NCI-H524 treated with DMSO at 0.1 percent for 48 hours (cell line): ENCODE measurements at places on chromosomes 3 and 15.

DNA sequence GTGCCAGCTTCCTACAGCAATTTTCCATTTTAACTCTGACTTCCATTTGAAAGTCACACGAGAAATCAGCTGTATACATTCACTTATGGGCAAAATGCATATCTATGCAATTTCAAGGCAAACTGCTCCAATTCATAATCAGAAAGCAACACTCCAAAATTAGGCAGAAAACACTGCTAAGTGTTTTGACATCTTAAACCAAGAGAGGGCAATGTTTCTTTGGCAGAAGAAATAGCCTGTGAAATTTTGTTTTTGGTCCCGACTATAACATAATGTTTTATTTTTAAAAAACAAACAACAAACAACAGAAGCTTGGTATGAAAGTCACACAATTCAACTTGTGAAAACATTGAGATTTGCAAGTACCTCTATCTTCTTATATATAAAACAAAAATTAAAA lies 42.6 kb downstream of the GOLIM4 start:
- no peak for DNase-seq

DNA sequence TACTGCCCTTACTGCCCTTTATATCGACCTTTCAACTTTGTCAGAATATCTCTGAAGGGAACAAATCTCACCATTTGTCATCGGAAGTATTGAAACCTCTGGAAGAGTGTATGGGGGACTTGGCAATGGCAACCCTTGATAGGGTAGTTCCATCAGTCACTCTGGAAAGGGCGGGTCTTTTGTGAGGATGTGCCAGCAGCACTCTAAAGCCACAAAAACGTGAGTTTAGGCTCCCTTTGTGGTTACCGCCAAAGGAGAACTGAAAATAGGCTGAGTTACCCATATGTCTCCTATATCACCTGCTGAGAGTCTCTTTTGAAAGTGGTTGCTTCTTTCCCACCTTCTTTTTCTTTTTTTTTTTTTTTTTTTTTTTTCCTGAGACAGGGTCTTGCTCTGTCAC lies 296.8 kb upstream of the CHRM5 start:
- DNase-seq: no peak

DNA sequence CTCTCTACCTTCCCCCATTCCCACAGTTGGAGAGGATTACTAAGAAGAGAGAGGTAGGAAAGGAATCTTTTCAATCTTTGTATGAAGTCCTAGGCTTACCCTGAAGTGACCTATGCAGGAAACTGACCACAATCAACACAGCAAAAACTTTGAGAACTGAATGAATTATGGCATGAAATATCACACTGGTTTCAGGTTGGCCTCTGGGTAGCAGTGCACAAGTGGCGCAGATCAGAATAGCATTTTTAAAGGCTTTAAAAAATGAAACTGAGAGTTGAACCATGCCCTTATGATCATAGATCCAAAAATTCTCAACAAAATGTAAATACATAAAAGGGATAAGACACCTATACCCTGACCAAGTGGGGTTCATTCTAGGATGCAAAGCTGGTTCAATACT lies 198.9 kb downstream of the CPNE4 start:
- DNase-seq: no peak

- peak; percentile 37 for DNase-seq
These were observed 31.1 kb downstream of the CYFIP1 start for GRCh38 chr15:22949074-22949547.

GRCh38 chr15:61184431-61184830 lies 44.7 kb downstream of the RORA start:
- DNase-seq: no peak

DNA sequence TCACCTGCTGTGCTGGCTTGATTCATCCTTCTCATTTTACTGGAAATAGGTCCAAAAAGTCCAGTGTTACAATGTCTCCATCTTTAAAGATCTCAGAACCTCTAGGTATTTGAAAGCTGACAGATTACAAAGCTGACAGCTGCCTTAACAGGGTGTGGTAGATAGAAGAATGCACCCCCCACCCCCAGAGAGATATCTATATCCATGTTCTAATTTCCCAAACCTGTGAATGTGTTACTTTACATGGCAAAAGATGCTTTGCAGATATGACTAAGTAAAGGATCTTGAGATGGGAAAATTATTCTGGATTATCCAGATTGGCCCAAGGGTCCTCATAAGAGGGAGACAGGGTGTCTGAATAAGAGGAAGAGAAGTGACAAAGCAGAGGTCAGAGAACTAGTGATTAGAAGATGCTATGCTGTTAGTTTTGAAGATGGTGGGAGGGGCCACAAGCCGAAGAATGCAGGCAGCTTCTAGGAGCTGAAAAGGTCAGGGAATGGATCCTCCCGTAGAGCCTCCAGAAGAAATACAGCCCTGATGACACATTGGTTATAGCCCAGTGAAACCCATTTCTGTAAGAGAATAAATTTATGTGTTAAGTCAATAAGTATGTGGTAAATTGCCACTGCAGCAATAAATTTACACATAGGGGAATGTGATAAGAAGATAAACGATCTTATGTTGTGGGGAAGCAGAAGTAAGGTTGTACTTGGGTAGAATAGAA lies 21.5 kb upstream of the FSTL1 start:
- DNase-seq: no peak

DNA sequence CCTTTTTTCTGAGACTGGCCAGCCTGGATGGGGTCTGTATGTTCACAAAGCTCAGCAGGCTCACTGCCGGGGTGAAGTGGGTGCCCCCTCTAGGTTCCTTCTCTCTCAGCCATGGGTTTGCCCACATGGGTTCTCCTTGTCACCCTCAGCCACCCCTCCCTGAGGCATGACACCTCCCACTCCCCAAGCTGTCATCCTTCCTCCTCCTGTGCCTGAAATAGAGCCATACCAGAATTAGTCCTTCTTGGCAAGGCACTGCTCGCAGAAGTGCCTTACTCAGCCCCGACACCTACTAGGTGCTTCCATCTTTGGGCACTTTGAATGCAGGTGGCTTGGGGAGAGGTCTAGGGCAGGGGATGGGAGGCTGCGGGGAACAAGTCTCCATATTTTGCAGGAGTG lies 62.9 kb upstream of the SEC13 start:
- no peak for DNase-seq

DNA sequence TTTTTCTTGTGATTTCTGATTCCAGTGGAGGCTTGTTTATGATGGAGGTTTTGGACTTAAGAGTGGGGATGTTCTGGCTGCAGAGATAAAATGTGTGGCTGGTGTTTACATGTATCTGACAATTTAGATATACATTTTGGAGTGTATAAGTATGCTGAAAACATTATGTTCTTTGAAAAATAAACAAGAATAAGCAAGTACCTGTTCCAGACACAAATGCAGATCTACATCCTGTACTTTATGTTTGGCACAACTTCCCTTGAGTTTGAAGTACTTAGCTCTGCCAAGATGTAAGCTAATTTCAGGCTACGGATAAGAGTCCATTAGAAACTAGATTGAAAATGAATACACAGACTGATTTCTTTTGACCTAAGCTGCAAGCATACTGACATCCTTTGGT lies 277.2 kb downstream of the CHST2 start:
- peak; percentile 12 for DNase-seq

DNA sequence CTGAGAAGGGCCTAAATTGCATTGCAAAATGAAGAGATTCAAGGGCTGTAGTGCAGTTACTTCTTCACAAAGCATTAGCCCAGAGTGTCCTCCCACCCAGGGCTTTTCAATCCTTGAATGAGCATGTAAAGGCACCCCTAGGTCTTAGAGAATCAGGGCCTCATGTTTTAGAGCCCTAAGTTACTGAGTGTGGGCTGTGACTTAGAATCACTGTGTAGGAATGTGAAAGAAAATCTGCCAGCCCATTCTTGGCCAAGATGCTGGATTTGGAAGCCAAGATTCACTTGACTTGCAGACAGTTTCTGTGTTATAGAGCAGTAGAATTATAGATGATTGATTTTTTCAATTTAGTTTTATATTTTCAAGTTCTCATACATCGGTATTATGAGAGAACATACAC lies 153.2 kb downstream of the MYRIP start:
- DNase-seq: no peak

DNA sequence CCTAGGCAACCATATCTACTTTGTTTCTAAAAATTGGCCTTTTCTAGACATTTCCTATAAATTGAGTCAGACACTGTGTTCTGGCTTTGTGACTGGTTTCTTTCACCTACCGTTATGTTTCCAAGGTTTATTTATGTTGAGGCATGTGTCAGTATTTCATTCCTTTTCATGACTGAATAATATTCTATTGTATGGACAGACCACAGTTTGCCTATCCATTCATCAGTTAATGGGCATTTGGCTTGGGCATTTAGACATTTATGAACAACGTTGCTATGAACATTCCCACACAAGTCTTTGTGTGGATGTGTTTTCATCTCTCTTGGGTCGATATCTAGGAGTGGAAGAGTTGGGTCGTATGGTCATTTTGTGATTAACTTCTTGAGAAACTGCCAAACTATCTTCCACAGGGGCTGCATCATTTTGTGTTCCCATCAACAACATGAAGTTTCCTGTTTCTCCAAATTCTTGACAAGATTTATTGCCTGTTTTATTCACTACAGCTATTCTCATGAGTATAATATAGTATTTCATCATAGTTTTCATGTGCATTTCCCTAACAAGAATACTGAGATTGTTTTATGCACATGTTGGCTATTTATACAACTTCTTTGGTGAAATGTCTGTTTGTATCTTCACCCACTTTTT lies 3.5 kb upstream of the EFCC1 start:
- DNase-seq: no peak

- DNase-seq: no peak
These were observed 64.0 kb downstream of the KAT2B start for GRCh38 chr3:20104167-20104661.

DNA sequence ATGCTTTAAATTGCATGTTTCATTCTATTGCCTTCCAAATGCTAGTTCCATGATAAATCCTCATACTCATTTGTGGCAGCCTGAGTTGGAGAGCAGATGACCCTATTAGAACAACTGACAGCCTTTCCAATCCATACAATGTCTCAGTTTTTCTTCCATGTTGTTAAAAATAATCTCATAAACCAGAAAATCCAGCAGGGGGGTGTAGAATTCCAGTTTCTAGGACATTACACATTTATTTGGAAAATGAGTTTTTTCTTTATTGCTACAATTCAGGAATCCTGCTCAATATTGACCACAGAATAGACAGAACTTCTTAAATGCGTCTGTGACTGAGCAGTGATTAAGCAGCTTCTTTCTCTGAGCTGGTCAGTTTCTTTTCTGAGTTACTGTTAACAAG lies 174.2 kb upstream of the ATP10A start:
- DNase-seq: no peak

- no peak for DNase-seq
These were observed 1.1 kb downstream of the SEC13 start for GRCh38 chr3:10319804-10320203.

- DNase-seq: no peak
These were observed 33.0 kb upstream of the PLSCR4 start for GRCh38 chr3:146283781-146284445.

- no peak for DNase-seq
These were observed 380.5 kb downstream of the FOXP1 start for GRCh38 chr3:71202848-71203533.
